ENCODE measurements at places on chromosomes 4 and X.
A peak's percentile ranks its signal among the peaks of the same experiment; 100 is the strongest.

DNA sequence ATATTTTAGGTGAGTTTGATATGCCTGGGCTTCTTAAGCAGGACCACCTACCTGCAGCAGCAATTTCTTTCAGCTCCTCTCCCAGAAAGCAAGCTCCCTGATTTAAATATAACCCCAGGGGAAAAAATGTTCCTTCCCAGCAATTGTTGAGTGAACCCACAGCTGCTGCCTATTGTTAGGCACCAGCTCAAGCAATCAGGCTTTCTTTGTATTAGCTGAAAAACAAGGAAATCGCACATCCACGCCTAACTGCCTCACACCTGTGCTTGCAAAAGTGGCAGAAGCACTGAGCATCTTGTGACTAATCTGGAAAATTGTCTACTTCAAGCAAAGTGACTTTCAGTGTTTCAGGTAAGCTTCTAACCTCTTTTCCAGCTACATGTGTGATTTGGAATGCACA is 432.2 kb downstream of the SMARCA1 start:
- no peak for DNase-seq

DNA sequence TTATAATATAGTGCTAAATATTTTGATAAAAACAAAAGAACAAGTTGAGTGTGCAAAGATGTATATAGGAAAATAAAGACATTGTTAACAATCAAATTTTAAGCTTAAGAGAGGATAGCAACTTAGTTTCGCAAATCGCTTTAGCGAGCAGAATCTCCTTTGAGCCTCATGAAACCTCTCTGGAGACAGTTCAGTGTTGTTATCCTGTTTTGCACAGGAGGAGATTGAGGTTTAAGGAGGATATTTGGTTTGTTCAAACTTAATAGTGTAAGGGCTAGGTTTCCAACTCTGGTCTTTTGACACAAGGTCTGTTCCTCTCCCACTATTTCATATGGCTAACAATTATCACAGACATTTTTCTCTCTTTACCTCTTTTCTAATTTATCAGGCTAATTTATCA is 1848.5 kb upstream of the TENM3 start:
- DNase-seq: no peak

GRCh38 chr4:3026540-3026939 is 47.8 kb downstream of the HTT-AS start:
- DNase-seq: no peak

DNA sequence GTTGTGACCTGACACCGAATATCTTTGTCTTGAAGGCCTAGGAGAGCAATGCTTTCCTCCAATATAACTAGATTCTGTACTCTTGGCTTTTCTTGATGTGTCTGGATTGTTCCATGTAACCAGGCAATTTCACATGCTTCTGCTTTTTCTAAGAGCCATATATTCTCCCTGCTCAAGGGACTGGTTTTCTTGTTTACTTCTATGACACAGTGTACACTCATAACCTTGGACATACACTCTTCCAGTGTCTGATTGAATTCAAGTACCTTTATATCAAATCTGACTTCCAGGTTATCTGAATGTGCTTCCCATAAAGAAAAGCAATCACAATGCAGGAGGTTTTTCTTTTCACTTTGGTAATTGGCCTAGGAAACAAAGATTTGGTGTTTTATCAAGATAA is 17.4 kb upstream of the EIF4E start:
- no peak for DNase-seq

- DNase-seq: no peak
Measured at GRCh38 chr4:153148791-153149190, 55.5 kb upstream of the TRIM2 start.

- DNase-seq: no peak
Measured at GRCh38 chr4:8465615-8466611, 25.3 kb downstream of the TRMT44 start.

DNA sequence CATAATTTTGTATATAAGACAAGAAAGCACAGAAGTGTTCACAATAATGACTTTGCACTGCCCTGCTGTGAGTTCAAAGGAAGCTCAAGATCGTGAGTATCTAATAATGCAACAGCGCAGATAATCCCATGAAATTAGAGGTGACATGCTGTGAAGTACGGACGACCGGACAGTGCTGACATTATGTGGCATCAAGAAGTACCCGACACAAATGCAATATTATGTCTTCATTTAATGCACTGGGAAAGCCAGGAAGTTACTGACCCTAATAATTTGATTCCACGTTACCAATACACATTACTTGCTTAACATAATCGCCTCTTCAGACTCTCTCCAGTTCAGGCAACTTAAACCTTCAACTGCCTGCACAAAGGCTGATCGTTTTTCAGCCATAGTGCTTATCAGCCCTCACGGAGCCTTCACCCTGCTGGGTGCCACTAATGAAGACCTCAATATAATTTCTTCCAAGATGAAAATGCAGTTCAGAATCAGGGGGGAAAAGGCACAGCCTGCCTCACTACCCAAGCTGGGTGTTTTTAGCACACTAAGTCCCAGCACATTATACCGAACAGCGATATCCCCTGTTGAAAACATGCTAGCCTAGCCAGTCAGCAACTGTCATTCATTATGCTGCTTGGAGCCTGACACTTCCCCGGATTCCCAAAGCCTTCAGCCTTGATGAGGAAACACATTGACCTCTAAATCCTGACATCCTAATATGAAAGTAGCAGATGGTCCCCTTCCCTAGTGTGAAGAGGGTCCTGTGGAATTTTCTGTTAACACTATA is 56.1 kb downstream of the SLC7A11 start:
- no peak for DNase-seq

DNA sequence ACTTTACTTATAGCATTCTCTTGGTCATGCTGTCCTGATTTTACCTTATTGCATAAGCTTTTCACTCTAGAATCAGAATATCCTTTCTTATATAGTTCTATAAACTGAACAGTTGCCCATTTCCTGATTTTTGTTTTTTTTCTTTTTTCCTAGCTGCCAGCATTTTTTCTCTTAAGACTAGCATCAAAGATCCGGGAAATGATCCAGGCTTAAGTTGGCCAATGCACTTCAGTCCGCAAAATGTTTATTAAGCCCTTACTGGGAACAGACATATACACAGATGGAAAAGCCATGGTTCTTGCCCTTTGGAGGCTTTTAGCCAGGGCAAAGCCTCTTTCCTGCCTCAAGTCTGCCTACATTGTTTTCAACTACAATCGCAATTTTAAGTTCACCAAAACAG is 10.1 kb upstream of the BMP2K start:
- DNase-seq: no peak

DNA sequence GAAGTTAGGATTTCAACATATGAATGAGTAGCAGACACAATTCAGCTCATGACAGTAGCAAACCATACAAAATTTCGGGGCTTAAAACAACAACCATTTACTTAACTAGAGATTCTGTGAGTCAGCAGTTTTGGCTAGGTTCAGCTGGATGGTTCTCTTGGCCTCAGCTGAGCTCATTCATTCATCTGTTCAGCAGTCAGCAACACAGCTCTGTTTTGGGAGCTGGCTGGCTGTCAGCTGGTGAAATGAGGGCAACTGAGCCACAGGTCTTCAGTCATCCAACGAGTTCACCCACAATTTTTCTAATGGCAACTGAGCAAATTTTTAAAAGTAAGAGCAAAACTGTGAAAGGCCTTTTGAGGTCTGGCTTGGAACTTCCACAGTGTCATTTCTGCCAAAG is 2005.1 kb upstream of the AGA start:
- no peak for DNase-seq

DNA sequence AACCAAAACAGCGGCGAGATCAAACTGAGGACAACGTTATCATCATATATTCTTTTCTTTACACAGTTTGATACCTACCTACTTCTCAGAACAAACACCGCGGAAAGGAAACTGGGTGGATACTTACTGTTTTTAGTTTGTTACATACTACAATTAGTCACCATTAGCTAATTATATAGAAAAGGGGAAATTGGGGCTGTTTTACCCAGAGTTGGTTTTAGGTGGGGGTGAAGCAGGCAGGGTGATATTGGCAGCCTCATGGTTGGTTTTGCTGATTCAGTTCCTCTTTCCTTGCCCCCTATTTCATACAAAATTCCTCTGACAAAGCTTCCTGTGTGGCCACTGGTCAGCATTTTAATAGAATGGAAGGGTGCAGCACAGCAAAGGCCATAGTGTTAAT is 77.8 kb downstream of the SORBS2 start:
- DNase-seq: no peak

DNA sequence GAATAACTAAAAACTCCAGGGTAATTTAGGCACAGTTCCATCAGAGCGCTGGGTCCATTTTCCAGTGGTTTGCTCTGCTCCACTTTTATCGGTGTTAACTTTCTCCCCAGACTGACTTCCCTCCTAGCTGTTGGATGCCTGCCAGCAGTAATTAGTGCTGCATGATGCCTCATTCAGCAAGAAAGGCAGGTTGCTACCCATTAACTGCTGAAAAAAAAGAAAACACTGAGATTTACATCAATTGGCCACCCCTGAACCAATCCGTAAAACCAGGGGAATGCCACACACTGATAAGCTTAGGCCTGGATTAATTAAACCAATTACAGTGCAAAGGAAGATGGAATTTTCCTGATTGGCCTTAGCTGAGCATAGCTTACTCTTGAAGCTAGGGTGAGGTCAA is 182.4 kb upstream of the CXXC4 start:
- DNase-seq: no peak

- no peak for DNase-seq
Measured at GRCh38 chr4:3226467-3226866, 22.5 kb upstream of the MSANTD1 start.

- DNase-seq: peak; percentile 27
Measured at GRCh38 chrX:108516184-108516583, 76.5 kb downstream of the COL4A5 start.

- DNase-seq: peak; percentile 6
Measured at GRCh38 chr4:90357117-90357710, 230.0 kb downstream of the CCSER1 start.

GRCh38 chr4:17595471-17596005 is 18.5 kb downstream of the LAP3 start:
- no peak for DNase-seq

GRCh38 chr4:73735231-73735630 is 5.1 kb upstream of the CXCL8 start:
- no peak for DNase-seq

GRCh38 chr4:110533940-110534339 is 58.0 kb downstream of the ENPEP start:
- peak; percentile 97 for DNase-seq

GRCh38 chr4:15001248-15001868 is 923 bp upstream of the CPEB2 start:
- peak; percentile 89 for DNase-seq

- DNase-seq: no peak
Measured at GRCh38 chrX:136262812-136263315, 11.7 kb upstream of the MAP7D3 start.

- DNase-seq: peak; percentile 76
Measured at GRCh38 chr4:163395055-163395454, 51.4 kb downstream of the NPY5R start.

DNA sequence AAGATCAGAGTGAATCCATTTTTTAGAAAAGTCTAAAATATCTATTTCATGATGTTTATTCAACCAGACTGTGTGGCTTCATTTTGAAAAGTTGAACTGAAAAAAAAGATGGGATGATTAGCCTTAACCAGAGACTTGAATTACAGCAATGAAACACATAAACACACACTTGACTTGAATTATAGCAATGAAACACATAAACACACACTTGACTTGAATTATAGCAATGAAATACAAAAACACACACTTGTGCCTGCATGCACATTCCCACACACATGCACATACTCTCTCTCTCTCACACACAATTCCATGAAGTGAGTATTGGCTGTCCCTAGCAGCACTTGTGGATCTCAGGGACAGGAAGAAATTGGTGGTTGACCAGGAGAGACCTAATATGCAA is 286.8 kb downstream of the USP46 start:
- DNase-seq: no peak

DNA sequence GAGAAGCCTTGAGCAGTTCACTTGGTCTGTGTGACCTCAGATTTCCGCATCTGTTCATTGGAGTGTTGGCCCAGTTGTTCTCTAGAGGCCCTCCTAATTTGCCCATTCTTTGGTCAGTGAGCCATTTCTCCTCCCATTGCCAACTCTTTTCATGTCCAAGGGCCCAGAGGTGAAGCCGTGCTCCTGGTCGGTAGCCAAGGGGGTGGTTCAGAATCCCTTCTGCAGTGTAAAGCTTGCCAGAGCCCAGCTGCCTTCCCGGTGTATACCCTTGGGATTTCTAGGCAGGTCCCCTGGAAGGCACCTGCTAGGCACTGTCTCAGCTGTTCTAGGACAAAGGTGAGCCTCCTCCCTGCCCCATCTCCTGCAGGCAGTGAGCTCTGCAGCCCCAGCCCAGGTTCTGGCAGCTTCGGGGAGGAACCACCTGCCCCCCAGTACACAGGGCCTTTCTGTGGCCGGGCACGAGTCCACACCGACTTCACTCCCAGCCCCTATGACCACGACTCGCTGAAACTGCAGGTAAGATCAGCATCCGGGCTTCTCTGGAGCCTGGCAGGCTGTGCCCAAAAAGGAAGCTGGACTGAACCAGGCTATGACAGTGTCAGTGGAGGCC is 12.3 kb downstream of the SASH3 start:
- no peak for DNase-seq

DNA sequence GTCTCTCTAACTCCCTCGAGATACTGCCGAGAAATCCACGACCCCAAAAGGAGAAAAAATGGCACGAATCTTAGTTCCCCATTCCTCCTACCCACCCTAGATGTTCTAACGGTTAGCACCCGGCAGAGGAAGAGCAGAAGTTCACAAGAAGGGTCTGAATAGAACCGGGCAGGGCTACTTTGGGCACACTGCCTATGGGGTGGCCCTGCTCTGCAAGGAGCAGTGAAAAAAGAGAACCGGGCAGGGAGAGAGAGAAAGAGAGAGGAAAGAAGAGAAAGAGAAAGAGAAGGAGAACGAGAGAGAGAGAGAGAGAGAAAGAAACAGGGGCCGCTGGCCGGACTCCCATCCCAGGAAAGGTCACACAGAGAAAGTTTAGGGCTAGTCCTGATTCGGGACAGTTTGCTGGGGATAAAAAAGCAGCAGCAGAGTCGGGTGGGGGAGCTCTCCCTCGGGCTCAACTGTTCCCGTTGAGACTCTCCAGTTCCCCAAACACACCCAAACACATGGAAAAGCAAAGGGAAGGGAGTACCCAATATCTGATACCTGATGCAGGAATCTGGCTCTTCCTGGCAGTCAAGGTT is 468 bp downstream of the GLA start:
- no peak for DNase-seq

- DNase-seq: no peak
Measured at GRCh38 chr4:95220205-95221175, 328.3 kb downstream of the UNC5C start.

- no peak for DNase-seq
Measured at GRCh38 chr4:172654457-172654856, 514.2 kb upstream of the GALNT7 start.

GRCh38 chrX:107714206-107714891 is 61.2 kb downstream of the TSC22D3 start:
- DNase-seq: no peak

DNA sequence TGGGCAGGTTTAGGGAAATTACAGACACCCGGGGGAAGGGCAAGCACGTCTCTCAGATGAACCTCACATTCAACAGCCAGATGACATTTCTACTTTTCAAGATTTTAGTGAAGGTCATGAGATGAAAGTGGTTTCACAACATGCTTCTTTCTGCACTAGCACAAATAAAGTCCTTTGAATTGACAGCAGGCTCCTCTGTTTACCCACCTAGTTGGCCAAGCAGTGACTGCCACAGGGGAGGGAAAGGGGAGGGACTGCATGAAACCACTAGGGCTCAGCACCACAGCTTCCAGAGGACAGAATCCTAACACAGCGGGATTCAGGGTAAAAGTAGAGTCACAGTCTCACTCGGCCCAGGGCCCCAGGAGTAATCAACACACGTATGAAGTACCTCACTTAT is 6.2 kb downstream of the RAB40A start:
- DNase-seq: no peak
